ENCODE measurements at places on chromosomes 3 and 15.
A peak's percentile ranks its signal among the peaks of the same experiment; 100 is the strongest.

- no peak for DNase-seq
Measured at GRCh38 chr3:25576831-25577454, 87.8 kb downstream of the TOP2B start.

GRCh38 chr3:15903759-15904720, 106.3 kb upstream of the ANKRD28 start:
- DNase-seq: no peak

DNA sequence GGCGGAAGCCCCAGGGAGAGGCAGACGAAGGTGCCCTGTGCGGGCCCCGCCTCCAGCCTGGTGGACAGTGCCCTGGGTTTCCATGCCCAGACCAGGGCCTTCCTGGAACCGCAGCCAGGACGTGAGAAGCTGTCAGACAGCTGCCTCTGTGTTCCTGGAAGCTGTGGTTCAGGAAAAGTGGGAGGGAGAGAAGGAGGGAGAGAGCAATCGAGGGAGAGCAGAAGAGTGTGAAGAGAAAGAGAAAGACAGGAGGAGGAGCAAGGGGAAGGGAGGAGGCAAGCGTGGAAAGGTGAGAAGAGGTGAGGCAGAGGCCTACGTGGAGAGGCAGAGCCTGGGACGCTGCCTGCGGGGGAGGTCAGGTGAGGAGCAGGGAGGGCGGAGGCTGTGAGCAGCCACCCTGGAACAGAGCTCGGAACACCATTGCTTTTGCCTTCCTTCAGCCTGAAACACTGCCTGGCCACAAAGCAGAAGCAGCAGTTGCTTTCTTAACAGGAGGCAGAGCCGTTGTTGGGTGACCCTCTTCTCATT, 18.6 kb downstream of the ZDHHC19 start:
- no peak for DNase-seq

DNA sequence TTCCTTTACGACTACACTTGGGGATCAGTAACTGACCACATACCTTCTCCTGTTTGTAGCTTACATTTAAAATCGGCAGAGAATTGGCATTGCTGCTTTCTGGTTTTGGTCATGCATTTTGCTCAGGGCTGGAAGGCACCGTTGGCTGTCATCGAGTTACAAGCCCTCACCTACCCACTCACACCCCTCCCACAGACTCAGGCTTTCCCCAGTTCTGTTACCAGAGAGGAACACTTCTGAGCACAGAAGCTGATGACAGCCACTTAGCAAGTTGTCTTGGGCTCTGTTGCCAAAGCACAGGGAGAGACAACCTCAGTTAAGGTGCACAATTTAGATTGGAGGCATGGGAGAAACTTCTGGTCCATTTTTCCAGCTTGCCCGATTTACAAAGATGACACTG, 204.8 kb upstream of the TOPAZ1 start:
- no peak for DNase-seq

GRCh38 chr15:101050623-101051290, 131.6 kb downstream of the LRRK1 start:
- peak; percentile 15 for DNase-seq

DNA sequence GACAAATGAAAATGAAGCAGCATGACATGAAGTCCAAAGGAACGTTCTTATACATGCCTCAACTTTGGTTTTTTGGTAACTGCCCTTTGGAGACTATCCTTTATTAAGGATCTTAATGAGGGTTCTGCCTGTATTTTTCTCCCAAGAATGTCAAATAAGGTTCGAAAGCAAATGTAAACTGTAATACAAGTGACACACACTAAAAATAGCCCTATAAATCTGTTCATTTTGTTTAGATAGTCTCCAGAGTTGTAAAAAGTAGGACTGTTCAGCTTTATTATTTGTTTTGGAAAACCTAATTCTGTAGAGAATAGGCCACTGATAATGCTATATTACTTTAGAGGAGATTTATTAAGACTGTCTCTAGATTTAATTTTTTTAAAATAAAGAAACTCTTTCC, 80.5 kb upstream of the CDIN1 start:
- DNase-seq: no peak

Data from ovary (tissue), 10 donors.